Stomach (tissue), 19 donors: ENCODE measurements at places on chromosomes 11 and 22. TPM values are rescaled to one million over a fixed set of nuclear protein-coding genes. Genes with fewer than 3 reads are reported as not detected.

Gene EXPH5
- total RNA-seq, result 20.0 TPM

Gene MMP11
- total RNA-seq, result 2.3 TPM

Gene C11orf87
- total RNA-seq, result not detected

Gene GLB1L2
- 4.7 TPM for total RNA-seq

Gene RCN1
- 80.8 TPM for total RNA-seq

GRCh38 chr11:35035894-35036408 lies 103.0 kb upstream of the CD44 start:
- DNase-seq, result no peak

DNA sequence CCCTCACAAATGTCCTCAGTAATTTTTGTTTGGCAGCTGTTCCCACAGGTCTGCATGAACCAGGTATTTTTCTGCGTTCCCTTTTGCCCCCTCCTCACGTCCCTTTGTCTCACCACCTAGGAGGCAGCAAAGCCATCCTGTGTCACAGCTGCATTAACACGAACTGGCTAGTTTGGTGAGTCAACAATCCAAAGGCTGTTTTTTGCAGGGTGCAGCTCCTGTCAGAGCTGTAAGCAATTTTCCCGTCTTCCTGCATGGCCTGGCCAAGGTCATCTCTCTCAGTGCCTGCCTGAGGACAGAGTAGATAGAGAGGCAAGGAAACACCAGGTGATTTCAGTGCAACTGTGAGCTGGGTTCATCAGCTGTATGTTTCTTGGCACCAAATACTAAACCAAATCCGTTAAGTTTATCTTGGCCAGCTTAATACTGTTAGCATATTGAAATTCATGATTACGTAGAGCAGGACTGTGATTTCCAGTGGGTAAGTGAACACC lies 20.6 kb upstream of the VSIG10L2 start:
- no peak for DNase-seq

- no peak for DNase-seq
These were observed 3.8 kb upstream of the OR52I2 start for GRCh38 chr11:4577761-4578160.

GRCh38 chr11:63892228-63892627 lies 24.7 kb downstream of the RCOR2 start:
- no peak for DNase-seq

GRCh38 chr11:91823252-91823830 lies 401.3 kb upstream of the FAT3 start:
- no peak for DNase-seq

GRCh38 chr11:65338676-65339075 lies 5.0 kb downstream of the DPF2 start:
- DNase-seq, result no peak

DNA sequence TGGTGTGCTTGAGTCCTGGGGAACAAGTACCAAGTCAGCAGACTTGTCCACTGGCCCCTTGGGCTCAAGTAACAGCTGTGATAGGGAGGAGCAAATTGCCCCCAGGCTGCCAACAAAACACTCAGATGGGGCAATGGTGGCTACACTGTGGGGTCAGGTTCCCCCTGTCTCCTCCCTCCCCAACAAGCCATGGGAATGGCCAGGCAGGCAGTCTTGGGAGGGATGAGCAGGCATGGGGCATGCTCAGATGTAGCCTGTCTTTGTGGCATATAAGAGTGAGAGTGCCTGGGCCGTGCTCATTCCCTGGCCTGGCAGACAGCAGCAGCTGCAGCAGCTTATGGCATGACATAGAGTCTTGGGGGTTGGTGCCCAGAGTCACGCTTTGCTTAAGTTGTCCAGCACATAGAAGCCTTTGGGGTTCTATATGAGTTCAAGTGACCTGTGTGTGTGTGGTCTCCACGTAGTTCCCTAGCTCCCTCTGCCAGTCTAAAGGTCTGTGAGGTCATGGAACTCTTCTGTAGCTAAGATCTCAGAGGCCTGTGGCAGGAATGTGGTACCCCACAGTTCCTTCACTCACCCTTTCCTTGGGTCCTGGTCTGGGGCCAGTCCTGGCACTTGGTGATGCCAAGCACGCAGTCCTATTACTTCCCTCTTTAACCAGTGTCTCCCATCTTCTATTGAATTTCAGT lies 44.7 kb downstream of the BIRC2 start:
- DNase-seq, result no peak

- DNase-seq, result no peak
These were observed 9.0 kb upstream of the CHRM1 start for GRCh38 chr11:62930157-62930556.

DNA sequence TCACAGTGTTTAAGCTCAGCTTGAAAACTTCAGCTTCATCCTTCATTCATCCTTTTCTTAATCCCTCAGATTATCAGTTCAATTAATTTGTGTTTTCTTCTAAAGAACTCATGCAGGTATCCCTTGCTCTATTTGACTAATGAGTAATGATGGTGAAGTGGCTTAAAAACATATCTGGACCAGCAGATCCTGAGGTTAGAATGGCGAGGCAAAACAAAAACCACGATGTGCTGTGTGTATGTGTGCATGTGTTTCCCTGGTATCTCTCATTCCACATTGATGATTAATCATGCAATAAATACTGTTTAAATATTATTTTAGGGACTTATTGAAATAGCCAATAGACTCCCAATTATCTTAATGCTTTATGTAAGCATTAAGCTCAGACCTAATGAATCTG lies 437.0 kb downstream of the DYNC2H1 start:
- DNase-seq, result no peak

GRCh38 chr11:45676522-45677095 lies 11.2 kb upstream of the CHST1 start:
- no peak for DNase-seq

DNA sequence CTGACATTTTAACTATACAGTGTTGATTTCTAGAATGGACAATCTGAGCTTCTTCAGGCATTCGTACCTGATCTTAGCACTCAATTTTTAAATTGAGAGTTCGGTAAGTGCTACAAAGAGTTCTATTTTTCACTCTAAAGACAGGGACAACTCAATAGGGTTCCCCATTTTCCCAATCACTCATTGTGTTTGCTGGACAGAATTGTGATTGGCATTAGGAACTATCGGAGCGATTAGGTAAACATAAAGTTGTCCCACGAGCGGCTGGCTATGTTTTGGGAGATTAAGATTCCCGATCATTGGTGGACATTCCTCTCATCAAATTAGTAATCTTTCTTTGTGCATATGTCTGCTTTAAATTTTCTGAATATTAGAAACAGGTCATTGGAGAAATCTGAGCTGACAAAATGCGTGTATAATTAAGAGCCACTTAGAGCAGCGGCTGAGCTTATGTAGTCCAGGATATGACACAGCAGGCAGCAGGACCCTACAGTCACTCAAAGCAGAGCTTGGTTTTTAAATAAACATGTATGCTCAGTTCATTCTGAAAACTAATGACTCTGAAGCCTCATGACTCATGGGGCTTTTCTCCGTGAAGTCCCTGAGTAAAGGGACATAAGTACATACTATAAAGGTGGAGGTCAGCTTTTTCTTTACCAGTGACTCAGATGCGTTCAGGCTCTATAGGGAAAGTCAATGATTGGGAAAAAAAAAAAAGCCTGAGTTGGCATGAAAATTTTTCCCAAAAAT lies 109.4 kb downstream of the GRIA4 start:
- no peak for DNase-seq

- no peak for DNase-seq
These were observed 167.0 kb upstream of the RASSF10 start for GRCh38 chr11:12841946-12842630.

DNA sequence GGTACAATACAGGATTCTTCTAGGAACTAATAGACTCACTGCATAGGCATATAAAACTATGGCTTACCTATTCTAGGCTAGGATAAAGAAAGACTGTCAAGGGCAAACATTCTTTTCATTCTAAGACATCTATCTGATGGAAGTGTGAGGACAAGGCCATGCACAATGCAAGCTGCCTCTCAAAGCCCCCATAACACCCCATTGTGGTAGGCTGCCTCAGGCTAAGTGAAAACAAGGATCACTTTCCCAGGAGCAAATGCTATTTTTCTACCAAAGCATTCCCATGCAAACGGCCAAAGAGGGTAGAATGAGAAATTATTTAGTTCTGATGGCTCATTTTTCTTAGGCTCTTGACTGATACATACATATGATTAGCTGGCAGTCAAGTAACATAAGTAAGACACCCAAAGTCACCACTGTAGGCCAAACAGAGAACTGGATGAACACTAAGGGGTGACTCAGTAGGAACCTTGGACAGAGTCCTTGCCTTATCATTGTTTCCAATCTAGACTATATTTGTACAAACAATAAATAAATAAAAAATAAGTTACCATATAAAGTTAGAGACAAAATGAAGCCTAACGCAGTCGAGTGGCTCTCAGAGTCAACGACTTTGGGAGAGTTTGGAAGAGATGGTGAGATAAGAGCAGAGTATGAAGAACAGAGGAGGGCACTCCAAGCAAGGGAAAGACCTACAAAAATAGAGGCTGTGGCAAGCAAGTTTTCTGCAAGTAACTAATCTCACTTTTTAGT lies 303.6 kb downstream of the SBF2 start:
- no peak for DNase-seq

DNA sequence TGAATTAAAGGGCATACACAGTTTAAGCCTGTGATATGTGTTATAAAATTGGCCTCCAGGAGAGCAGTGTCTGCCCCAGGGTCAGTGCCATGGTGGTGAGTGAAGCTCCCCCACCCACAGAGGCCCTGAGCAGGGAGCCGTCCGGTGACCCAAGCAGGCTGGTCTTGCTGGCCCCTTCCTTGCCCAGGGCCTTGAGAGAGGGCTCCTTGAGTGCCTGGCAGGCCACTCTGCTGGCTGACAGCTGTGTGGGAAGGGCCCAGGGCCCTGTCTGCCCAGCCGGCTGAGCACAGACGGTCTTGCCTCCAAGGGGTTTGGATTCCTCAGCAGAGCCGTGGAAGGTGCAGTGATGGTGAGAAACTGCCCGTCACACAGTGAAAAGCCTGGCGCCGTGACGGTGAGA lies 25.9 kb downstream of the PTDSS2 start:
- DNase-seq, result no peak

- no peak for DNase-seq
These were observed 409 bp downstream of the SMC1B start for GRCh38 chr22:45413013-45413367.

- DNase-seq, result no peak
These were observed 127.1 kb downstream of the KCNQ1OT1 start for GRCh38 chr11:2572491-2573239.

GRCh38 chr11:46427364-46427763 lies 35.8 kb upstream of the CHRM4 start:
- DNase-seq, result no peak

DNA sequence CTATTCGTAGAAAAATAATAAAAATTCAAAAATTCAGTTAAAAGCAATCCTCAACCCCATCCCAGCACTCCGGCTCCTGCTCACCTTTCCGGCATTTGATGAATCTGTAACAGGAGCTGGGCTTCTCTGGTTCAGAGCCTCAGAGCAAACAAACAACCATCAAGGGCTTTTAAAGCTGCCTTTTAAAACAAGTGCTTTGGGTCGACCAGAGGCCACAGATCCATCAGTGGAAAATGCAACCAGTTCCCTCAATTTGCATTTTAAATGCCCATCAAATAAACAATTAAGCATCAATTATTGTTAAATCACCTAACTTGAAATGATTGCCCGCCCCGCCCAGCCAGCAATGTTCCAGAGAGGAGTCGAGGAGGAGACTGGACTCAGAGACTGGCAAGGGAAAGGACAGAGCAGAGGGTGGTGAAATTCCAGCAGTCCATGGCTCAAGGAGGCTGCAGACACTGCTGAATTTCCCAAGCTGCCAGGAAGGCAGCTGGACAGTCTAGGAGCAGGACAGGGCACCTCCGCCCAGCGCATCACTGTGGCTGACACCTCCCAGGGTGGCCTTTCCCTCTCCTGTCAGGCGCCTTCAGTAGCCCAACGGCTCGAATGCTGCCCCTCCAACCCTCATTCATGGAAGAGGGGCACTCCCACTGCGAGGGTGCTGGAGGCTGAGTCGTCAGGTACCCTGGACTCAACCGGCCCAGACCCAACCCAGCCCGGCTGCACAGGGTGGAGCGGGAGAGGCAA lies 7.5 kb downstream of the FXYD6 start:
- no peak for DNase-seq

GRCh38 chr11:56846631-56847576 lies 98.4 kb upstream of the OR9G4 start:
- no peak for DNase-seq

- no peak for DNase-seq
These were observed 94.4 kb downstream of the SLC1A2 start for GRCh38 chr11:35324981-35325380.

GRCh38 chr11:125312812-125313211 lies 148.3 kb downstream of the PKNOX2 start:
- no peak for DNase-seq

DNA sequence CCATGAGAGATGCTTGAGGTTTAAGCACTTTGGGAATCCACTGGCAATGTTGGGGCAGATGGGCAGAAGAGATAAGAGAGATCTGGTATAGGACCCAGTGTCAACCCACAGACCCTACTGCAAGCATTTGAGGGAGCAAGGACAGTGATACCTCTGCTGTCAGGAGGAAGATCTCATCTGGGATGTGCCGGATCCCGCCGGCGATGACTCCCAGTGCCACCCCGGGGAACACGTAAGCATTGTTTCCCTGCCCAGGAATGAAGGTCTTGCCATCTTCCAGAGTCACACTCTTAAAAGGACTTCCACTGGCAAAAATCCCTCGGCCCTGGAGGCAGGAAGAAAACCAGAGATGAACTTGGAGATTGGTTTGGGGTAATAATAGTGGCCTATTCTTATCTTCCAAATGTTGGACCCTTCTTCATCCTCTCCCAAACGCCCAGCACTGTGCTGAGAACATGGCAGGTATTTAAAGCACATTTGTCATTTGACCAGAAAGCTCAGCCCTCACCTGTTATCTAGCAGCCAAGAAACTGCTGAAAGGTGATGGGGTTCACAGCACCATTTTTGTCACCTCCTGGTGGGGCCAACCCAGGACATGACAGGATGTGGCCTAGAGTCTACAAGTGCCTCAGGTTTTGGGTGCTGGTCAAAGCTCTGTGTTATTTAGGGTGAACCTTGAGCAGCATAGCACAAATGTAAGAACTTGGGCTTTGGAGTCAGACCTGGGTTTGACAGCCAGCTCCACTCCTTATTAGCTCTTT lies 71.7 kb downstream of the CCDC81 start:
- no peak for DNase-seq

DNA sequence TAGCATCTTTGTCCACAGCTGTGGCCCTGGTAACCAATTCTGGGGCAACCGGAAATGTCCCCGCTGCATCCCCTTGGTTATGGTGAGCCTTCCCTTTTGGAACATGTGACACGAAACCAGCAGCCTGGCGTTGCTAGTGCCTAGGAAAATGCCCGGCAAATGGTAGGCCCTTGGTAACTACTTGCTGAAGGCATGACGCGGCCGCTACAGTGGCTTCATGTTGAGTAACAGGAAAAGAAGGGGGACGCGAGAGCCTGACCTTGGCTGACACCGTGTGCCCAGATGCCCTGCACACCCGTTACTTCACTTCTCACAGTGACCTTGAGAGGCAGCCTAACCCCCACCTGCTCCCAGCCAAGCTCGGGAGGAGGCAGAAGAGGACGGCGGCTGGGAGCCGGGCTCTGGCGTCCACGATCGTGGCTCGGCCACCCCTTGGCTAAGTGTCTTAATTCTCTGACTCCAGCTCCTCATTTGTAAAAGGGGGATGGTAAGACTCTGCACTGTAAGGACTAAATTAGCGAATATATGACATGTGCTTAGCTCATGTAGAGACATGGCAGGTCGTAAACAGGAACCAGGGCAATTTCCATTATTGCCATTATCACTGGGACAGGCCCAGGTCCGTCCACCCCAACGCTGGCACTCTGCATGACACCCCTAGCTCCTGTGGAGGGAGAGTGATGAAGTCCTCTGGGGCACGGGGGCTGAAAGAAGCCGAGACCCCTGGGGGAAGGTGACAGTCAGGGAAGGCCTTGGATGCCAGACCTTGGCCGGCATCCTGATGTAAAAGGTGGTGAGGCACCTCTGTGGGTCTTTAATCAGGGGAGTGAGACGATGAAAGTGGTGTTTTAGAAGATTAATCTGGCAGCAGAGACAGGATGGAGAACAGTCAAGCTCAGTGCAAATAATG lies 18.9 kb downstream of the IFT27 start:
- no peak for DNase-seq
